ENCODE measurements at places on chromosomes 11 and 22.

- DNase-seq: peak; percentile 43
Measured at GRCh38 chr22:39253435-39254070, 8.8 kb upstream of the PDGFB start.

- no peak for DNase-seq
Measured at GRCh38 chr22:29737251-29738117, 17.7 kb downstream of the CABP7 start.

DNA sequence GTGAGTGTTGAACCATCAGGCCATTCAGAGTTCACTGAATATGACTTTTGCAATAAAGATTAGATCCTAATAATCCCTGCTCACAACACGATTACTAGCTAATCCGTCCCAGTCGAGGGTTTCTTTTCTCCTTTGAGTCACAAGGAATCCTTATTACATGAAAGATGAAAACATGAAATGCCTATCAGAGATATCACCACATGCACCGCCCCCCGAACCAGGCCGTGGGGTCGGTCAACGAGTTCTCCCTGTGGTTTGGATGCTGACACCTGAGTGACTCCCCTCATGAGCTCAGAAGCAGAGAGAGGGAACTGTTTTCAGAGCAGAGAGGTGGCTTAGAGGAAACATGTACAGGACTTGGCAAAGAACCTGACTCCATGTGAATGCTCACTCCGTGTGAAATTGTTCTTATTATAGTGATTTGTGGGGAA is 263.3 kb downstream of the ETS1 start:
- peak; percentile 57 for DNase-seq

- peak; percentile 65 for DNase-seq
Measured at GRCh38 chr11:129695571-129696308, 119.9 kb upstream of the TMEM45B start.

DNA sequence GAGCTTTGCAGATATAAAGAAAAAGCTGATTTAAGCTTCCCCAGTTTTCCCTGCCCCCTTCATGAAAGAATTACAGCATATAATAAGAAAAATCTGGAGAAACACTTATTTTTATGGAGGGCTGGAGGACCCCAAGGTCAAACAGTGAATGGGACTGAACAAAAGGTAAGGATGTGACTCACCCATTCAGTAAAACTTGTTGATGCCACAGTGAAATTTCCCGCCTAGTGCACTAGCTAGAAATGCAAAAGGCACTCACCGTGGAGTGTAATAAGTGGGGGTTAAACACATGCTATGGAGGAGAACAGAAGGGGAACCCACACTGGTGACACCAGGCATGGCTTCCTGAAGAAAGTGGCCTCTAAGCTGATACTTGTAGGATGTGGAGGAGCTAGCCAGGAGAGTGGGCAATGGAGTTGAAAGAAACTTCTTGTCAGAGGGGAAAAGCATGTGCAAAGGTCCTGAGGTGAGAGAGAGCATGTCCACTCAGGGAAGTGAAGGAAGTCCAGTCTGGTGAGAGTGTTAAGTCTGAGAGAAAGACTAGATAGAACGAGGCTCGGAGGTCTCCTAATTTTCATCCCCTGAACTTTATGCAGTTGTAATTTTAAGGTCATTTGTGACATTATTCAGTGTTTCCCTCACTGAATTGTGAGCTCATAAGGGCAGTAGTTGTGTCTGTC is 77.1 kb downstream of the MIAT start:
- DNase-seq: no peak

GRCh38 chr22:44682556-44683168 is 19.3 kb upstream of the PRR5 start:
- DNase-seq: no peak

- DNase-seq: no peak
Measured at GRCh38 chr11:130278745-130279144, 36.0 kb downstream of the ZBTB44 start.

- no peak for DNase-seq
Measured at GRCh38 chr11:17405232-17406005, 17.0 kb upstream of the KCNJ11 start.

- peak; percentile 23 for DNase-seq
Measured at GRCh38 chr11:104609311-104610085, 288.8 kb downstream of the CASP12 start.

All from activated naive CD4-positive, alpha-beta T cell treated with Interleukin-2 at 50 U/mL for 16 hours (primary cell).